ENCODE measurements at places on chromosomes 16 and 17.

- DNase-seq = no peak
Measured at GRCh38 chr17:30160419-30161172, 44.0 kb downstream of the NSRP1 start.

GRCh38 chr16:10577305-10578202 is 2.8 kb downstream of the EMP2 start:
- DNase-seq = no peak

GRCh38 chr16:3787924-3788661 is 70.8 kb upstream of the TRAP1 start:
- DNase-seq = no peak

- DNase-seq = no peak
Measured at GRCh38 chr16:83031524-83031923, 404.8 kb downstream of the CDH13 start.

GRCh38 chr16:30065943-30066760 is 592 bp downstream of the ALDOA start:
- peak; percentile 30 for DNase-seq

- DNase-seq = no peak
Measured at GRCh38 chr17:9509236-9509816, 66.3 kb downstream of the STX8 start.

DNA sequence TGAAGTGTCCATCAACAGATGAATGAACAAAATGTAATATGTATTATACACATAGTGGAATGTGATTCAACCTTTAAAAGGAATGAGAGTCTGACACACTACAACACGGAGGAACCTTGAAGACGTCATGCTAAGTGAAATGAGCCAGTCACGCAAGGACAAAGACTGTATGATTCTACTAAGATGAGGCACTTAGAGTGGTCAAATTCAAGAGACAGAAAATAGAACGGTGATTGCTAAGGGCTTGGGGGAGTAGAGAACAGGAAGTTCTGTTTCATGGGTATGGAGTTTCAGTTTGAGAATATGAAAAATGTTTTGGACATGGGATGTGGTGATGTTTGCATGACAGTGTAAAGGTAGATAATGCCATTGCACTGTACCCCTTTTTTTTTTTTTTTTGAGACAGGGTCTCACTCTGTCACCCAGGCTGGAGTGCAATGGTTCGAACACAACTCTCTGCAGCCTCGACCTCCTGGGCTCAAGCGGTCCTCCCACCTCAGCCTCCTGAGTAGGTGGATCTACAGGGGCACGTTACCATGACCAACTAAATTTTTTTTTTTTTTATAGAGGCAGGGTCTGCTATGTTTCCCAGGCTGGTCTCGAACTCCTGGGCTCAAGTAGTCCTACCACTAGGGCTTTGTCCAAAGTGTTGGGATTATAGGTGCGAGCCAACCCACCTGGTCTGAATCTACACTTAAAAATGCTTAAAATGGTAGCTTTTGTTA is 2.9 kb upstream of the CCDC102A start:
- no peak for DNase-seq

- no peak for DNase-seq
Measured at GRCh38 chr16:30998852-30999761, 11.3 kb downstream of the STX1B start.

GRCh38 chr16:66342294-66342900 is 24.1 kb upstream of the CDH5 start:
- peak; percentile 31 for DNase-seq

- no peak for DNase-seq
Measured at GRCh38 chr17:9776911-9777310, 14.5 kb downstream of the DHRS7C start.

DNA sequence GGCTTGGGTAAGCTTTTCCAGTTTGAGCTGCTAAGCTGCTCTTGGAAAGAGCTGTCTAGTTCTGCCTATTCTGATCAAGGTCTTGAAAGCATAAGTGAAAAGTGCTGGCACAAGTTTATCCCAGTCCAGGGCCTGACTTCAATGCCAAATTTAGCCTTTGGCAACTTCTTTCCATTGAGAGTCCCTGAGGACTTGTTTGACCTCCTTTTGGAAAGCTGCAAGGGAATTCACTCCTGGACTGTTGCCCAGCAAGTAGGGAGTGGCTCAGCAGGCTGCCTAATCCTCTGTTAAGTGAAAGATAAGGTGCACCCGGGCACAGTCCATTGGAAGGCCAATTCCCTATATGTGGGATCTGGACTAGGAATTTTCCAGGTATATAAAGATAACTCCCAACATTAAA is 16.0 kb upstream of the TANC2 start:
- DNase-seq = no peak

DNA sequence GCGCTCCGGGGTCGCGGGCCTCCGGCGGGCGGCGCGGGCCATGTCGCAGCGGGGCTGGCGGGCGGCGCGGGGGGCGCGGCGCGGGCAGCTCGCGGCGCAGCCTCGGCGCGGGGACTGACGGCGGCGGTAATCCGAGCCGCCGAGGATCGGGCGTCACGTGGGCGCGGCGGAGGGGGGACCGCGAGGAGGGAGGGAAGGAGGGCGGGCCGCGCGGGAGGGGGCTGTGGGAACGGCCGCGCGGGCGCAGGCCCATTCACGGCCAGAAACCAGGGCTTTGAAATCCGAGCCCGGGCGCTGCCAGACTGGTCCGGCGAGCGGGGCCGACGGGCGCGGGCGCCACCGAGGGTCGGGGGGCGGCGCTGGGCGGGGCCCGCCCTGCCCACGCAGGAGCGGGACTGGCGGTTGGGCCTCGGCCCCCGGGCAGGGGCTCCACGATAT is at the start of gene MTSS2:
TSS of gene MTSS2 (minus strand) at position 116 of the 438 bp plus-strand sequence. CDS start 262 bp downstream, outside the sequence.
- DNase-seq = peak; percentile 76

DNA sequence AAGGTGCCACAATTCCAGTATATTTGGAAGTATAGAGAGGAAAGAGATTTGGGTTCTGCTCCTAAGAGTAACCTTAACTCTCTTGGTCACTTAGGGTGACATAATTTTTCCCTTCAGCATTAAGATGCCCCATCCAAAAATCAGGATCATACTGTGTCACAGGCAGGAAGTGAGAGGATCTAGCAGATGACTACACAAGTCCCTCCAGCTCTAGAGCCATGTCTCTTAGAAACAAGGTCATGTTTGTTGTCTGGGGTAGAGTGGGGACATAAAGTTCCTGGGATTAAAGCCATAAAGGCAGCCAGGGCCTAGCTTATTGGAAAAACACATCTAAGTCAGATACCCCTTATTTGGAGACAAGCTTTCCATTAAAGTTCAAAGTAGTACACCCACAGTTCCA is 2.7 kb downstream of the CCL8 start:
- DNase-seq = no peak

DNA sequence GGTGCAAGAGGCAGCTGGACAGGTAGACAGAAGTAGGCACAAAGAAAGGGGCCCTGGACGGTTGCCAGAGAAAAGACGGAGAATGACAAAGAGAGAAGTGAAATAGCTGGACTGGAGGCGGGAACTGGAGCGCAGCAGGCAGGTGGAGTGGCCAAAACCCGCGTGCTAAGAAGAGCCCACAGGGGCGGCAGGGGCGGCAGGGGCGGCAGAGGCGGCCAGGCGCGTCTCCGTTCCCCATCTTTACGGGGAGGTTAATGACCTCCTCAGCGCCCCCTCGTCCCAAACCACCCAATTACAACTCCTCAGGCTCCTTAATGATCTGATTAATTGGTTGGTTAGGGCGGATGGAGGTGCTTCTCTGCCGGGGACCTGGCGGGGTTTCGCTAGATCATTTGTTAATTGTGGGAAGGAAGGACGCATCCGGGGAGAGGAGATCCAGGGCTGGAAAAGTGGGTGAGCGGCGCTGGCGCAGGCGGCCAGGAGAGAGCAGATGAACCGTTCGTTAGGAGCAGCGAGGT is 15.4 kb upstream of the HOXB9 start:
- no peak for DNase-seq

DNA sequence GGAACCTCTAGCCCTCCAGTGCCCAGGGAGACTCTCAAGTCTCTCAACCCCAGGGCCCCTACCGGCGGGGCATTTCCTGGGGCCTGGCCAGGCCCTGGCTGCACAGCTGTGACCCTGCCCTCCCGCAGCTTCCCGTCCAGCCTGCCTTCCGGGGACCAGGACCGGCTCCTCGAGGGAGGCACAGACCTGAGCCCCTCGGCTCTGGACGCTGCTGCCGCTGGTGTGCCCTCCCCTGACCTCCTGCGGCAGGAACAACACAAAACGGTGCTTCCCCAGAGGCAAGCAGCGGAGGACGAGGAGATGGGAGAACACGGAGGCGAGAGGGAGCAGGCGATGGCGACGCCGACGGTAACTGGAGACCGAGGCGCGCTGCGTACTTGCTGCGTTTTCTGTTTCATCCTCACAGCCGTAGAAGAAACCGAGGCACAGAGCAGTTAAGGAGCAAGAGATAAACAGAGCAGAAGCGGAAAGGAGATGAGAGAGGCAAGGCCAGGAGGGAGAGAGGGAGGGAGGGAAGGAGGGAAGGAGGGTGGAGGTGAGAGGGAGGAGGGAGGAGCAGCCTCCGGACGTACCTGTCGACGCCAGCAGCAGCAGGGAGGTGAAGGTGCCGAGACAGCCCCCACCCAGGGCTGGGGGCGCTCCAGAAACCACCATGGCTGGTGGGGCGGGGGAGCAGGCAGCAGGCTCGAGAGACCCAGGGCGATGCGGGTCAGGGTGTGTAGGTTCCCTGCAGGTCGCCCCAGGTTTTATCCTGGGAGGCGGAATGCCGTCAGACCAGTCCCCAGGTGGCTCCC is at the start of gene PRSS22:
TSS of gene PRSS22 (minus strand) at position 720 of the 794 bp plus-strand sequence. CDS start at position 654, 66 bp downstream.
- DNase-seq = no peak

DNA sequence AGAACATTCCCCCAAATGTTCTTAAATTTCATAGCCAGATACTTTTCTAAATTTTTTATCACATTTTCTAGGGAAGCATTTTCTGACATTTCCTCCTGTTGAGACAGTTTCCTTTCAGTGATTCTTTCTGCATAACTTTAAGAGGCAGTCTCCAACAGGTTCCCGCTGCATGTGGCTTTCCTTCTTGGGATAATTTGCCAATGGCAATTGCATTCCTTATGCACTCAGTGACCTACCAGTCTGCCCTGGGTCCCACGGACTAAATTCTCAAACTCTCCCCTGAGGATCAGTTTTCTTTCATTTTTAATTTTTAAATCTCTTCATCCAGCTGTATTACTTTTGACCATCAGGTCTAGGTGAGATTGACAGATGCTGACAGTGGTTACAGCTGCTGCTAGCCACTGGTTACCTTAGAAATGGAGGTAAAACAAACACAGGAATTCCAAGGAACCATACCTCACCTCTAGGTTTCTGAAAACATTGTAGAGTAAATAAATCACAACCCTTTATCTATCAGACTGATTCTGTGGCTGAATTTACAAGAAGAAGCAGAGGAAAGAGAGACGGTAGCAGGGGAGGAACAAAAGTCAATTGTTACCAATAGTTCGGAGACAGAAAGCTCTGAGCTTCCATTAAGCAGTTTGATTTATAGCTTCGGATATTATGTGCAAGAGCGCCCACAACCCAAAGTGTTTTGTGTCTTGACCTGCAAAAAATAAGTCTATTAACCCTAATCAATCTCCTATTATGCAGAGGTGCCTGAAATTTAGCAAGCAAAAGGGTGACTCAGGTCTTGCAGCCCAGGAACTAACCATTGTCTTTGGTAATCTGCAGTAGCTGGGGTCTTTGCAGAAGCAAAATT is 216.0 kb downstream of the PMP22 start:
- DNase-seq = no peak

DNA sequence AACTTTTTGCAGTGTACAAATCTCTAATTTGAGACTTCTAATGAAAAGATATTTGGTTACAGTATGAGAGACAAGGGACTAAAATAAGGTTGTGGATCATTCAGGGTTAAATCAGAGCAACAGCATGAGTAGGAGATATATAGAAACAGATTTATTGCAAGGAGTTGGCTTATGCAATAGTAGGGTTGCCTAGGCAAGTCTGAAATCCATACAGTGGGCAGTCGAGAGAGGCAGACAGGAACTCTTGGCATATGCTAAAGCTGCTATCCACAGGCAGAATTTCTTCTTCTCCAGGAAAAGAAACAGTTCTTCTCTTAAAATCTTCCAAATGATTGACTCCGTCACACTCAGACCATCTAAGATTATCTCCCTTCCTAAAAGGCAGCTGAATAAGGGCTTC is 500.8 kb downstream of the MAF start:
- DNase-seq = no peak

- DNase-seq = no peak
Measured at GRCh38 chr17:68910251-68910705, 44.9 kb downstream of the ABCA8 start.

DNA sequence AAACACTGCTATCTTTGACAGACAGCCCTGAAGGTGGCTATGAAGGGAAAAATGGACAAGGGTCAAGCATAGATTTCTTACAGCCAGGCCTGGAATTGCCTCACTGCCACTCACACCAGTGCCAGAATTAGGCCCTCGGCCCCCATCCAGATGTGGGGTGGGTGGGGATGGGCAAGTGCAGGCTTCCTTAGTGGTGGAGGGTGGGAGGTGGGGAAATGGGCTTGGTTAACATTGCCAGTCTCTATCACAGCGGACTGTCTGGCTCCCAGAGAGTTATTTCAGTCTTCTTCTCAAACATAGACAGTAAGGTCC is 24.9 kb downstream of the B9D1 start:
- no peak for DNase-seq

DNA sequence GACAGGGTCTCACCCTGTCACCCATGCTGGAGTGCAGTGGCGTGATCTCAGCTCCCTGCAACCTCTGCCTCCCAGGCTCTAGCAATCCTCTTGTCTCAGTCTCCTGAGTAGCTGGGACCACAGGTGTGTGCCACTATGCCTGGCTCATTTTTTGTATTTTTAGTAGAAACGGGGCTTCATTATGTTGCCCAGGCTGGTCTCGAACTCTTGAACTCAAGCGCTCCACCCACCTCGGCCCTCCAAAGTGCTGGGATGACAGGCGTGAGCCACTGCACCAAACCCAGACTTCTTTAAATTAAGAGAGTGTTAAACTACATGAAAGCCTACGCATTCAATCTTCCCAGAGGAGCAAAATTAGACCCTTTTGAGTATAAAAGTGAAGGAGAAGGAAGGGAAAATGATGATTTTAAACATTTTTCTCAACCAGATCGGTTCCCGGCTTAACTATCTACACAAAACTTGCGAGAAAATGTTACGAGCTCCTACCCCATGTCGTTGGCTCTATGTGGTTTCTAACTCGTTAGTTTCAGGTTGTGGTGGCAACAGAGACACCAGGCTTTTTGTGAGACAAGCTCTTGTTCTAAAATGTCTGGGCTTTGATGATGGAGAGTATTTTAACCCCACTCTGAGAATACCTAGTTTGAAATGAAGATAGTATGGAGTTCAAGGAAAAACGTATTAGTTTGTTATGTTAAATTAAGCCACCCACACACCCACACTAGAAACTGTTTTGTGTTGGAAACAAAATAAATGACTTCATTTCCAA is 26.3 kb downstream of the STAT5B start:
- DNase-seq = no peak

DNA sequence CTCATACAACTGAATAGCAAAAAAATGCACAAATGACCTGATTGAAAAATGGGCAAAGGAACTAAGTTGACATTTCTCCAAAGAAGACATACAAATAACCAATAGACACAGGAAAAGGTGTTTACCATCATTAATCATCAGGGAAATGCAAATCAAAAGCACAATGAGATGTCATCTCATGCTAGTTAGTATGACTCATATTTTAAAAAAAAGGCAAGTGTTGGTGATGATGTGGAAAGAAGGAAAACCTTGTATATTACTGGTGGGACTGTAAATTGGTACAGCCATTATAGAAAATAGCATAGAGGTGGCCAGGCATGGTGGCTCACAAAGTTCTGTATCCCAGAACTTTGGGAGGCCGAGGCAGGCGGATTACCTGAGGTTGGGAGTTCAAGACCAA is 232.5 kb upstream of the ZFHX3 start:
- no peak for DNase-seq

GRCh38 chr16:3157229-3158025 is 22.6 kb downstream of the ZNF213 start:
- peak; percentile 98 for DNase-seq

GRCh38 chr17:62966426-62967204 is 580 bp downstream of the TANC2 start:
- DNase-seq = no peak

- DNase-seq = no peak
Measured at GRCh38 chr16:14539631-14540030, 90.4 kb downstream of the PARN start.
